NCI-H2029 treated with DMSO at 0.1 percent for 48 hours (cell line): ENCODE measurements at places on chromosomes 4 and X.

- DNase-seq: no peak
Observed at GRCh38 chr4:107283587-107284559, 247.8 kb upstream of the DKK2 start.

GRCh38 chrX:133389975-133390374 is 25.3 kb downstream of the GPC4 start:
- no peak for DNase-seq

GRCh38 chr4:135605076-135605475 is 1403.5 kb upstream of the PABPC4L start:
- DNase-seq: no peak

GRCh38 chrX:72352786-72353185 is 47.1 kb upstream of the CITED1 start:
- DNase-seq: no peak

- DNase-seq: peak; percentile 4
Observed at GRCh38 chr4:150130933-150131332, 52.7 kb downstream of the DCLK2 start.

GRCh38 chr4:52750819-52751486 is at the start of gene ERVMER34-1:
Gene ERVMER34-1, minus strand, starts transcription at chr4:52751425. Its CDS starts 5,905 bp downstream, at chr4:52745520.
- no peak for DNase-seq

DNA sequence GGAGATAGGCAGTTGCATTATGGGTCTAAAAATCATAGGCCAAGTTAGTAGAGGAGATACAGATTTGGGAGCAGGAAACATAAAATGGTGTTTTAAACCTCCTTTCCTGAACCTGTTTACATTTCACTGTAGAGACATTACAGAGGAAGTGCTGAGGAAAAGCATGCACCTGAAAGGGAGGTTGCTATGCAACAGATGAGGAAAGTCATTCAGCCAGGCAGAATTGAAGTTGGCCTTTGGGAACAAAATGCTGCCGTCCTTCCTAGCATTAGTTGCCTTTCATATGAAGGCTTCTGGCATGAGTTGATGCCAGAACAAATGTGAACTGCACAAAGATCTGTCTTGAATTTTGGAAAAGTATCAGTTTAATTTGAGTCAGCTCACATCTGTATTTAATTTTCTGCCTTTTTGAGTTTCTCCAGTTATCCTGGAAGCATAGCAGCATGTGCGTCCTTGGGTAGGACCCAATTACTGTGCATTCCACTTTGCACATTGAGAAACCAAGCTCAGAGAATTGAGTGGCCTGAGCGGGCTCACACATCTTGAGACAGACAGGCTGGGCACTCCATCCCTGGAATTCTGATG is 38.2 kb downstream of the MAGED1 start:
- DNase-seq: no peak

GRCh38 chr4:119471259-119471658 is 149.3 kb upstream of the FABP2 start:
- DNase-seq: no peak

DNA sequence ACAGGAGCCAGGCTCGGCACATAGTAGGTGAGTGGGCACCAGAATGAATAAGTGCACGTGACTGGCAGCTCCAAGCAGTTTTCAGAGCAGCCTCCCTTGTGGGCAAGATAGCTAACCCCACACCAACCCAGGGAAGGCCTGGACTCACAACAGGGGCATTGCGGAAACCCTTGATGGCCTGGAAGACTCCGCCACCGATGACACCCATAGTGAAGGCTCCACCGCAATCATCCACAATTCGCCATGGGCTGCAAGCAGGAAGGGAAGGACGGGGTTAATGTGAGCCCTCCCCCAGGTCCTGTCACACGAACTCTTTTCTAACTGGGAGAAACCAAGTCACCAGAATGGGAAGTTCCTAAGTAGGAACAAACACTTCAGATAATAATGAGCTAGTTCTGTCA is 957 bp downstream of the TIMM17B start:
- DNase-seq: no peak

DNA sequence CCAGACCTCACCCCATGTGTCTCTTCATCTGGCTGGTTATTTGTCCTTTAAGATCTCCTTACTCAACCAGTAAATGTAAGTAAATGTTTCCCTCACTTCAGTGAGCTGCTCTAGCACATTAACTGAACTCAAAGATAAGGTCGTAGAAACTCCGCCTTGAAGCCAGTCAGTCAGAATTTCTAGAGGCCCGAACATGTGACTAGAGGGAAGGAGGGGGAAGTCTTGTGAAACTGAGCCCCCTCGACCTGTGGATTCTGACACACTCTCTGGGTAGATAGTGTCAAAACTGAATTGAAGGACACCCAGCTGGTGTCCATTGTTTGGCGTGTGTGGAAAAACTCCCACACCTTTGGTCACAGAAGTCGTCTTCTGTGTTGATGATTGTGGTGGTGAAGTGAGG is 933.9 kb downstream of the ADGRL3 start:
- DNase-seq: no peak

DNA sequence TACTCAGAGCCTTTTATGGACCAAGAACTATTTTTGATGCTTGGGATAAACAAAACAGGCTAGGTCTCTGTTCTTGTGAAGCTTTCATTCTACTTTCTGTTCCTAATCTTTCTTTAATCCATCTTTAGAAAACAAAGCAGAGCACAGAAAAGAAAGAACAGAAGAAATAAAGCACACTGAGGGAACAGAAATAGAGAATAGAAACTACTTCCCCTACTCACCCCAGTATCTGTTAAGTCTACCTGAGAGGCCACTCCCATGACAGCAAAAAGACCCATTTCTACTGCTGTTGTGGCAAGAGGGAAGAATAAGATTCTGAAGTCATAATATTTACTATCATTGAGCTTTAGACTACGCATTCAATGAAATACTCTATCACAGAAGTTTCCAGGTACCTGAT is 9.2 kb downstream of the RFC1 start:
- DNase-seq: no peak

DNA sequence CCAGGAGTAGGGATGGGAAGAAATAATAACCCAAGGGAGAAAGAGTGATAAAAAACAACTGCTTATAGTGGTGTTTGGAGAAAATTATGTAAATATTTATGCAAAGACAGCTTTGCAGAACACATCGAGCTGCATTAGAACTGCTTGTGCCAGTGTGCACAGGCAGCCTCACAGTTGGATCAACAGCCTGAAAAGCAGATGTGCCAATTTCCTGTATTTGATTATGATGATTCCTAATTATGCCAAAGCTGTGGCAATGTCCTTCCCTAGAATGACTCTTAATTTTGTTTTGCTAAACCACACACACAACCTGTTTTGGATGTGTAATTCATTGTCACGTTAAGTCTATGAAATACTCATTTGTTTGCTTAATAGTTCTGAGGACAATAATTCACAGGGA is 30.6 kb upstream of the ANTXR2 start:
- no peak for DNase-seq

GRCh38 chr4:167233685-167234315 is 494 bp downstream of the SPOCK3 start:
- no peak for DNase-seq

DNA sequence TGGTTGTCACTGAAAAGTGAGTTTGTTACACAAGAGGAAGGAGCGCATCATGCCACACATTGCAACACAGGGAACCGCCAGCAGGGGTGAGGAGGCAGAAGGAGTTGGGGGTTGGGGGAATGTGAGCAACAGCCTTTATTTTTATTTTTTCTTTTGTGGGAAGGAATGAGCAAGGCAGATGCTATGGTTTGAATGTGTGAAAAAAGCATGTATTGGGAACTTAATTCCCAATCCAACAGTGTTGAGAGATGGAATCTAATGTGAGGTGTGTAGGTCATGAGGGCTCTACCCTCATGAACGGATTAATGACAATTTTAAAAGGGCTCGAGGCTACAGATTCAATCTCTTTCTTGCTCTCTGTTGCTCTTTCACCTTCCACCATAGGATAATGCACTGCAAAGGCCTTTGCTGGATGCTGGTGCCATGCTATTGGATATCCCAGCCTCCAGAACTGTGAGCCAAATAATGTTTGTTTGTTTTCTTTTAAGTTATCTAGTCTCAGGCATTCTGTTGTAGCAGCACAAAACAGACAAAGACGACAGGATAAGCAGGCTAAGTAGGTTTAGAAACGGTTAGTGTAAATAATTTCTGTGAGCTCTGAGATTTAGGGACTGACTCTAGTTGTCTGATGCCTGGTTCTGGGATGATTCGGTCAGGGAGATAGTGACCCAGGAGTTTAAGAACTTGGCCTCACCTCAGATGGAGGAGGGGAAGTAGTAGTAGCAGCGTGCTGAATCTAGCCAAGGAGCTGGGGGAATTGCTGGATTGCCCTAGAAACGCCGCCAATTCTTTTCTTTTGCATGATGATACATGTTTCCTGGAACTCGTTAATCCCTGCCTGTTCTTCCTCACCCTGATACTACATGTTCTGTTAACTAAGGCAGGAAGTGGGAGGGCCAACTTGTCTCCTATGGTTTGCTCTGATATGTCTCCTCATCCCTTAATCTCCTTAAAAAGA is 156.6 kb upstream of the CTSO start:
- no peak for DNase-seq

DNA sequence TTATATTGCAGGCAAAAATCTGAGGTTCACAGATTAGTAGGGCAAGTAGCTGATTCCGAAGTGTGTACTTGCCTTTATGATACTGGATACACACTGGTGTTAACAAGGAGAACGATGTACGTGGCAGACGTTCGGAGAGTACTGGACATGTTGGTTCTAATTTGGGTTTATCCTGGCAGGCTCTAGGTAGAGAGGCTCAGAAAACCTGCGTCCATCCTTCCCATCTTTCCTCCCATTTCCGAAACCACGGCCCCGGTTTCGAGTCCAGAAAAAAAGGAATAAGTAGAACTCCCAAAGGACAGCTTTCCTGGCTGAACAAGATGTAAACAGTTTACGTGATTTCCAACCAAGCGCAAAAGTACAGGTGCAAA is 351 bp upstream of the SLC30A9 start:
- DNase-seq: no peak

DNA sequence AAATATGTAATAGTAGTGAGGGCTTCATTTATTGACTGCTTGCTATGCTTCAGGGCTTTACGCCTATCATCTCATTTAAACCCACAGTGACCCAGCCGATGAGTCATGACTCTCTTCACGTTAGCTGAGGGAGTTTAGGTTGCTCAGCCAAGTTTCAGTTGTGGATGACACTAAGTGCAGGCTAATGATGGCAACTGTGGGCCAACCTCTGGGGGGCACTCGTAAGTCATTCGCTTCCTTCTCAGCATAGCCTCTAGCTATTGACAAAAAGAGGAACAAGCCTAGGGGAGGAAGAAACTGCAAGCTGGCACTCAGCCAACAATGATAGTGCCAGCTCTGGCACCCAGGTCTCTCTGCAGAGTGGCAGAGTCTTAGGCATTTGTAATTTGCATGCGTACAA is 325.0 kb downstream of the ARHGAP10 start:
- peak; percentile 59 for DNase-seq

DNA sequence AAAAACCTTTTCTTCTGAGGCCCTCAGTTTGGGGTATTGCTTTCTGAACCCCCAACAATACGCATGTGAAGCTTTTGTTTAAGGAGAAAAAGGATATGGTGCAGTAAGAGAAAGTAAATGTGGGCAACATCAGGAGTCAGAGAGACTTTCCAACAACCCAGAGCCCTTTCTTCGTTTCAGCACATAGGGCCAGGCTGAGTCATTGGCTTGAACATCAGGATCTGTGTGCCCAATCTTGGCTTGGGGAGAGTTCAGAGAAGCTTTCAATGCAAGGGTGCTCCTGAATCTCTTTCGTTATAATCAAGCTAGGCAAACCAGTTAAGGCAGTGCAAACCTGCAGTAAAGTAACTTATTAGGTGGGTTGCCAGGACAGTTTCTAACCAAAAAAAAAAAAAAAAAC is 191.2 kb downstream of the FRMPD4 start:
- no peak for DNase-seq

DNA sequence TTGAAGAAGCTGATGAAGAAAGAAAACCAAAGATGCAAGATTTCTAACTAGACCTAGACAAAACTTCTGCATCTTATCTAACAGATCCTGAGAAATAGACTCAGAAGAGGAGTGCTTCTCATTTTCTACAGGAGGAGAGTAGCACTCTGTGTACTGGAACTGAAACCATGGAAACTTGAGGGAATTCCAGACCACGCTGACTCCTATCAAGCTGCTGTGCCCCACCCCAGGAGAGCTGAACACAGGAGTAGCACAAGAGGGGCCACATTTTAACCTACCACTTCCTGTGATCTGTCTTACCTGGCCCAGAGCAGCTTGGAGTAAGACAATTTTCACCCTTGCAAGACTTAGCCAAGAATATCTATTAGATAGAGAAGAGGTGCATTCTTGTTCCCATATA is 248.9 kb downstream of the SCFD2 start:
- DNase-seq: no peak

DNA sequence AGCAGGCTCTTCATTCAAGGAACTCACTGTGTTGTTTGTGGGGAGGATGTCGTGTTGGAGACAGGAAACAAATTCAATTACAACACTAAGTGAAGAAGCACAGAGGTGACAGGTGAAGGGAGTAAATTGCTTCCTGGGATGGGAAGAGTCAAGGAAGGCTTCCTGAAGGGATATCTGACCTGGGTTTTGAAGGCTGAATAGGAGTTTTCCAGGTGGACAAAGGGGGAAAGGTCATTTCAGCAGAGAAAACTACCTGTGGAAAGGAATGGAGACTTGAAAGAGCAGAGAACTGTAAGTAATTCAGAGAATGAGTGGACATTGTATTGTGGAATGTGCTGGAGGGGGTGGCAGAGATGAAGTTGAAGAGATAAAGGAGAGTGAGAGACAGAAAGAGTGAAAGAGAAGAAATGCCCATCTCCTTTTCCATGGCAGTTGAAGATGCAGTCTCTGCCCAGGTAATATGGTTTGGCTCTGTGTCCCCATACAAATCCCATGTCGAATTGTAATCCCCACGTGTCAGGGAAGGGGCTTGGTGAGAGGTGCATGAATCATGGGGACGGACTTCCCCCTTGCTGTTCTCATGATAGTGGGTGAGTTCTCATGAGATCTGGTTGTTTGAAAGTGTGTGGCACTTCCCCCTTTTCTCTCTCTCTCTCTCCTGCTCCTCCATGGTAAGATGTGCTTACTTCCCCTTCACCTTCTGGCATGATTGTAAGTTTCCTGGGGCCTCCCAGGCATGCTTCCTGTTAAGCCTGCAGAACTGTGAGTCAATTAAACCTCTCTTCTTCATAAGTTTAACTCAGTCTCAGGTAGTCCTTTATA is 205.7 kb upstream of the BCOR start:
- DNase-seq: no peak

DNA sequence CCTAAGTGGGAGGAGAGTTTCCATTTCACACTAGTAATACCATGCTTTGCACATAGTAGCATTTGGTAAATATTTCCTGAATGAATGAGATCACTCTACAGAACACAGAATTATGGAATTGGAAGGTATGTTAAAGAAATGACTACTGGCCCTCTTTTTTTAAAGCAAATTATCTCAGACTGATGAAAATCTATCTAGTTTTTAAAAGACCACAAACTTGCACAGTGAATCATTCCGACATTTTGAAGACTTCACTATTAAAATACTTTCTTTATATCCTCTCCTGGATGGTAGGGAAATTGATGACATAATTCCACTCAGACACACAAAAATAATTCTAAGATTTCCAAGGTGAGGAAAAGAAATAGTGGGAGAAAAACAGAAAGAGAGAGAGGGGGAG is 68.4 kb upstream of the ETNPPL start:
- no peak for DNase-seq
